ENCODE measurements at places on chromosomes 5 and 9. TPM values are rescaled to one million over a fixed set of nuclear protein-coding genes. Genes with fewer than 3 reads are reported as not detected.

DNA sequence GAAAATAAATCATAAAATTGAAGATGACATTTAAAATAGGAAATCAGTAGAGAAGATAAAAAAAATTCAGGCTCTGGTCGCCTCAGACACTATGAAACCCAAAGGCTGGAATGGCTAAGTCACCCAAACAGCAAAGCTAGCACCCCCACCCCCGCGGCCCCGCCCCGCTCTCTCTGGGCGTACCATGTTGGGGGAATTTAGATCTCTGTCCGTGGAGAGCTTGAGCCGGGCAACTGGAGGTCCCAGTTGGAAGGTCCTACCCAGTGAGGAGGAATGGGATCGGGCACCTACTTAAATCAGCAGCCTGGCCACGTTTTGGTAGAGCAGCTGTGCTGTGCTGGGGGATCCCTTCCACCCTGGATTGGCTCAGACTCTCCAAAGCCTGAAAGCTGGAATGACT is 150.6 kb upstream of the ANKRD55 start:
- DNase-seq = peak; percentile 15

TMEM215 gene
- not detected for total RNA-seq

HTR4 gene
- not detected for total RNA-seq

DNA sequence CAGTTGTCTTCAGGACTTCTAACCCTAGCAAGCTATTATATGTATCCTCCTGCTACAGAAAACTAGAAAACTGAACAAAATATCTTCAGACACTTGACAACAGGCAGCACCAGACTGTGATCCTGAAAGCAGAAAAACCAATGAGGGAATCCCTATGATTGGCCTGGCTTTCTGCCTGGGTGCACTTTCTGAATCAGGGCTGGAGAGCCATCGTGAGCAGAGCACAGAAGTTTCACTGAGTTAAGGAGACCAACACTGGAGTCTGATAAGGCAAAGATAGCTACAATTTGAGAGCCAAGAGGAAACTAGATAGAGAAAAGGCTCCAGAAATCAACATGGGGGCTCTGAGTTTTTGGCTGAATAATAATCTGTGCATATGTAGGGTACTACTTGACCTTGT is 106.5 kb downstream of the FANCC start:
- DNase-seq = no peak

DNA sequence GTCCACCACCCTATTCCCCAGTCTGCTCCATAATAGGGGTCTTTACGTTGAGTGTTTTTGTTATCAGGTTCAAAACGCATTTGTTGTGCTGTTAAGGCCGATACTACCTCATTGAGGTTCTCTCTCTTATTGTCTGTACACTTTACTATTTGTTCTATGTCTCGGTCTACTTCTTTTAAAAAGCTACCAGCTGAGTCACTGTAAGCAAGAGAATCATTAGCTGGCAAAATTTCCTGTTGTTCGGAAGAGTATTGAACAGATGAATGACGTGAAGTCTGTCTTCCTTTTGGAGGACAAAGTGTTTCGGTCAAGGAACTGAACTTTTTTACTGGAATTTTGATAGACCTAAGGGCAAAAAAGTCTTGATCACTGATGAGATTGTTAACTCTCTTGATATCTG is 10.3 kb downstream of the LYSMD3 start:
- DNase-seq = no peak

DNA sequence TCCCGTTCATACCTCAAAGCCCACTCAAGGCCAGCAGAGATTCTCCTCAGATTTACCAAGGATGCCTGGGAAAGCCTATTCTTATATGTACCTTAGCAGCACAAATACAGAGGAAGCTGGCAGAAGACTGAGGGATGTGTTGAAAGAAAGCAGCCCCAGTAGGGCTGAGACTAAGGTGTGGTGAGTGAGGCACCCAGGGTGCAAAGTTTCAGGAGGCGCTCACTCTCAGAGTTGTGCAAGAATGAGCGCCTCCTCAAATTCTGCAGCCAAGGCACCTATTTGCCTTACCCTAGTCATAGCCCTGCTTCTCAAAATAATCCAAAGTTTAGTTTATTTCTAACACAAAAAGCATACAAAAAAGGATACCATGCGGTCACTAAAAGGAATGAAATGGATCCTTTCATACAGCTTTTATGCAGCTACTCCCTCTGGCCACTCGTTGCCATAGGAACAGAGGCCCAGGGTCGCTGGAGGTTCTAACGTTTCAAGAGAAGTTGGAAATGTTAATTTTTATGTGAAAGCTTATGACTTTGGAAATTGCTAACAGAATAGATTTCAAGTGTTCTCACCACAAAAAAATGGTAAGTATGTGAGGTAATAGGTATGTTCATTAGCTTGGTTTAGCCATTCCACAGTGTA is 79.7 kb upstream of the SMIM23 start:
- DNase-seq = no peak

GRCh38 chr9:89116064-89116804 is 62.4 kb downstream of the SHC3 start:
- DNase-seq = no peak

IRGM gene
- not detected for total RNA-seq

DNA sequence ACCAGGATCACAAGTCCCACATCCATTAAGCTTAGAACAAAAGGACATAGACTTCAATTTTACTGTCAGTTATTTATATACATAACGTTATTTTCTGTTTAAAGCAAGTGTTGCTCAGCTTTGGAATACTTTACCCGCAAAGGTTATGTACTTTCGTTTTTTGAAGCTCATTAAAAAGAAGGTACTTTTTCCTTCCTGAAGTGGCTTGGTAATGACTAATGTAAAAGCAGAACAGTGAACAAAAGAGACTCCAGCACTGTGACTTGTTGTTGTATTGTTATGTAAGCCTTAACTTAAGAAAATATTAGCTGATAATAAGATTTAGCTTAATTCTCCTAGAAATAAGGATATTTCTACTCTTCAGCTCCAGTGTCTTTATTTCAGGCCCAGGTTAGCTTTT is 97.3 kb upstream of the SLCO6A1 start:
- no peak for DNase-seq

ZNF354C gene
- total RNA-seq = 0.07 TPM

GRCh38 chr9:138066049-138066448 is 188.5 kb downstream of the CACNA1B start:
- no peak for DNase-seq

ALDH1A1 gene
- total RNA-seq = 24.4 TPM

GRCh38 chr9:106146066-106146840 is 451.9 kb downstream of the TMEM38B start:
- DNase-seq = no peak

GRCh38 chr9:108691614-108692013 is 164.2 kb downstream of the ACTL7B start:
- no peak for DNase-seq
